ENCODE measurements at places on chromosomes 4 and X. TPM values are rescaled to one million over a fixed set of nuclear protein-coding genes. Genes with fewer than 3 reads are reported as not detected.

P2RY4 gene
- total RNA-seq = not detected

ACSL4 gene
- total RNA-seq = 64.4 TPM

MAGEC1 gene
- total RNA-seq = not detected

KIT gene
- total RNA-seq = not detected

ARSJ gene
- 0.95 TPM for total RNA-seq

SSX3 gene
- not detected for total RNA-seq

Data from NCI-H460 (cell line).